ENCODE measurements at places on chromosomes 2 and 18. TPM values are rescaled to one million over a fixed set of nuclear protein-coding genes. Genes with fewer than 3 reads are reported as not detected.

DNA sequence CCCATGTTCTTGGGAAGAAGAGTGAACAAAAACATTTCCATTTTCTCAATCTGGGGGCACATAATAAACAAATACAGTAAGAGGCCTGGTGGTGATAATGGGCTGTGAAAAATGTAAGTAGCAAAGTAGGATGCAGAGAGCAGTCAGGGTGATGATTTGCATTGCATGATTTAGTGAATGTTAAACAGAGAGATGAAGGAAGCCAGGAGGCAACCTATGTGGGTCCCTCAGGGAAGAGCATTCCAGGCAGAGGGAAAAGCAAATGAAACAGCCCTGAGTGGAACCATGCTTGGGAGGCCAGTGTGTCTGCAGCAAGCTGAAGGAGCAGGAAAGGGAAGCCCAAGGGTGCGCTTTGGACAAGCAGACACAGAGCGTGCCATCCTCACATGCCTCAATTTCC lies 5.4 kb downstream of the VIT start:
- H3K36me3 ChIP-seq, result no peaks in the 10 kb centered on the region
- H3K4me3 ChIP-seq, result no peak overlapping the region
- H3K4me1 ChIP-seq, result peaks cover 4% of the 10 kb centered on the region
- H3K27me3 ChIP-seq, result no peaks in the 10 kb centered on the region

- H3K36me3 ChIP-seq, result no peaks in the 10 kb centered on the region
- no peak overlapping the region for H3K4me3 ChIP-seq
- no peaks in the 10 kb centered on the region for H3K4me1 ChIP-seq
- no peak for DNase-seq
- no peak overlapping the region for H3K27ac ChIP-seq
- H3K27me3 ChIP-seq, result peaks cover 33% of the 10 kb centered on the region
Measured at GRCh38 chr2:131425231-131425941, 50.5 kb upstream of the TUBA3D start.

DNA sequence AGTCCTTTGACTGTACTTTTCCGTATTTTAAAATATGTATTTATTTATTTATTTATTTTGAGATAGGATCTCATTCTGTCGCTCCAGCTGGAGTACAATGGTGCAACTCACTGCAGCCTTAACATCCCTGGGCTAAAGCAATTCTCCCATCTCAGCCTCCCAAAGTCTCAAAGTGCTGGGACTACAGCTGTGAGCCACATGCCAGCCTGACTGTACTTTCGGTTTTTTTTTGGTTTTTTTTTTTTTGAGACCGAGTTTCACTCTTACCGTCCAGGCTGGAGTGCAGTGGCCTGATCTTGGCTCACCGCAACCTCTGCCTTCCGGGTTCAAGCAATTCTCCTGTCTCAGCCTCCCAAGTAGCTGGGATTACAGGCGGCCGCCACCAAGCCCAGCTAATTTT lies 28.9 kb upstream of the CCNYL1 start:
- H3K4me3 ChIP-seq, result no peak overlapping the region
- no peaks in the 10 kb centered on the region for H3K36me3 ChIP-seq
- no peaks in the 10 kb centered on the region for H3K4me1 ChIP-seq
- peaks cover 10% of the 10 kb centered on the region for H3K27me3 ChIP-seq

XDH gene
- total RNA-seq, result 0.05 TPM

ASB18 gene
- not detected for total RNA-seq

NCKAP5 gene
- total RNA-seq, result 9.3 TPM

Measured in left lung (tissue), 14 donors.